ENCODE measurements at places on chromosomes 7 and 10. TPM values are rescaled to one million over a fixed set of nuclear protein-coding genes. Genes with fewer than 3 reads are reported as not detected.

Gene STEAP1
- total RNA-seq, result not detected

Gene MYH16
- total RNA-seq, result 0.09 TPM

Gene AP3M1
- total RNA-seq, result 5.8 TPM

Gene PPP1R9A
- 10.8 TPM for total RNA-seq

Gene PAPOLB
- not detected for total RNA-seq

Gene ZNF248
- total RNA-seq, result 17.3 TPM

Gene CPXM2
- total RNA-seq, result not detected

Gene LIPJ
- not detected for total RNA-seq

Gene XRCC2
- 0.98 TPM for total RNA-seq

Gene CFAP46
- total RNA-seq, result not detected

Gene STX1A
- total RNA-seq, result 8.5 TPM

Gene TRIM56
- 4.1 TPM for total RNA-seq
